ENCODE measurements at places on chromosomes 16 and 17. TPM values are rescaled to one million over a fixed set of nuclear protein-coding genes. Genes with fewer than 3 reads are reported as not detected.

CES3 gene
- polyA plus RNA-seq, result 0.03 TPM

AOC3 gene
- polyA plus RNA-seq, result 0.10 TPM

GRCh38 chr16:81455720-81456494, 11.3 kb downstream of the CMIP start:
- DNase-seq, result no peak

GRCh38 chr16:14286368-14287230, 215.5 kb downstream of the MRTFB start:
- no peak for DNase-seq

DNA sequence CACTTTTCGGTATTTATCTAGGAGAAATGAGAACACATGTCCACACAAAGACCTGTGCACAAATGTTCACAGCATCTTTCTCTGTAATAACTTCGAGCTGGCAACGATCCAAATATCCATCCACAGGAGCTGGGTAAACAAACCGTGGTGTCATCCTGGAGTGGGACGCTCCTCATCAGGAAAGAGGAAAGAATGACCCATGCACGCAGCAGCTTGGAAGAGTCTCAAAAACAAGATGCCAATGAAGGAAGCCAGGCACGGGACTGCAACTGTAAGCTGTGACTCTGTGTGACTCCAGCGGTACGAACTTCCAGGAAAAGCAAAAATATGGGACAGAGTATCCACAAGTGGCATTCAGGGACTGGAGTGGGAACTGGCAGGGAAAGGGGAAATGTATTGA, 36.7 kb upstream of the CIBAR2 start:
- no peak for DNase-seq

All from IMR-90 (cell line).